ENCODE measurements at places on chromosomes 5 and 9.
A peak's percentile ranks its signal among the peaks of the same experiment; 100 is the strongest.

DNA sequence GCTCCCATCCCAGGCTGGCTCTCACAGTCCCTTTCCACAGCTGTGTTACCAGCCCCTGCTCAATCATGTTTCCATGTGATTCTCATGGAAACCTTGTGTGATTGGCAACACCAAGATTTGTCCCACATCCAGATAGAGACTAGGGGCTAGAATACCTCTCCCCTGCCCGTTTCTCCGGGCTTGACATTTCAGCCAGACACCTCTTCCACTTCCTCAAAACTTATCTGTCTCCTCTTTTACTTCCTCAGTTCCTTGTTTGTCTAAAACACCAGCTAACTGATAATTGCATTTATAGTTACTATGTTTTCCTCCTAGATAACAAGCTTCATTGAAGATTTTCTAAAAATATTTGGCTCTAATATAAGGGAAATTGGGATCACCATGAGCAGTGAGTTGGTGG lies 16.6 kb upstream of the KCNMB1 start:
- no peak for DNase-seq

GRCh38 chr9:109251080-109251775 lies 69.6 kb downstream of the EPB41L4B start:
- peak; percentile 77 for DNase-seq

DNA sequence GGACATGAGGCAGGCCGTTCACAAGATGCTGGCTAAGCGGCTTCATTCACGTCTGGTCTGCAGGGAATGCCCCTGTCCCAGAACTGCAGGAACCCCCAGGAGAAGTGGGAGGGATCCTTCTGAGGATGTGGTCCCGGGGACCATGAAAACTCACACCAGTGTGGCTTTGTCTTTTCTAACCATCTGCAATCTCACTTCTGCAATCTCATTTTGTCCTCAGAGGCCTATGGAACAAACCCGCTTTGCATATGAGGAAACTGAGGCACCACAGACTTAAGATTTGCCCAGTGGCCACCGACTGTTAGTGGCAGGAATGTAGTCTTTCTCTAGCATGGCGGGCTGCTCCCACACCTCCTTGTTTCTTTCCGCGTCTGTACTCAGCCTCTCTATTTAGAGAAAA lies 6.9 kb downstream of the CXCL14 start:
- DNase-seq = no peak

- no peak for DNase-seq
Measured at GRCh38 chr5:1217596-1218206, 7.5 kb upstream of the SLC6A18 start.

DNA sequence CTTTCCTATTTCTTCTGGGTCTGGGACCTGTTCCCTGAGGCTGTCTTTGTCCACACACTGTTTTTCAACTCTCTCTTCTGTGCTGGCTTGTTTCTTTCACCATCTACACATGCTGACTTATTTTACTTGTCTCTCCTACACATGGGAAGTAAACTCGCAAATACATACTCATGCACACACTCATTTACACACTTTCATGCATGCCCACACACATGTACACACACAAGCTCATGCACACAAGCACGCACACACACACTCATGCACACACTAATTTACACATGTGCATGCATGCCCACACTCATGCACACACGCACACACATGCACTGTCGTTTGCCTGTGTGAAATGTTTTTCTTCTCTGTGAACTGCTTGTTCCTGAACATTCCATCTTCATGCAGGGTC lies 169.0 kb downstream of the IRX2 start:
- no peak for DNase-seq

- no peak for DNase-seq
Measured at GRCh38 chr5:102866237-102866600, 111.1 kb downstream of the PAM start.

- DNase-seq = no peak
Measured at GRCh38 chr5:56457887-56458812, 225.0 kb upstream of the ANKRD55 start.

DNA sequence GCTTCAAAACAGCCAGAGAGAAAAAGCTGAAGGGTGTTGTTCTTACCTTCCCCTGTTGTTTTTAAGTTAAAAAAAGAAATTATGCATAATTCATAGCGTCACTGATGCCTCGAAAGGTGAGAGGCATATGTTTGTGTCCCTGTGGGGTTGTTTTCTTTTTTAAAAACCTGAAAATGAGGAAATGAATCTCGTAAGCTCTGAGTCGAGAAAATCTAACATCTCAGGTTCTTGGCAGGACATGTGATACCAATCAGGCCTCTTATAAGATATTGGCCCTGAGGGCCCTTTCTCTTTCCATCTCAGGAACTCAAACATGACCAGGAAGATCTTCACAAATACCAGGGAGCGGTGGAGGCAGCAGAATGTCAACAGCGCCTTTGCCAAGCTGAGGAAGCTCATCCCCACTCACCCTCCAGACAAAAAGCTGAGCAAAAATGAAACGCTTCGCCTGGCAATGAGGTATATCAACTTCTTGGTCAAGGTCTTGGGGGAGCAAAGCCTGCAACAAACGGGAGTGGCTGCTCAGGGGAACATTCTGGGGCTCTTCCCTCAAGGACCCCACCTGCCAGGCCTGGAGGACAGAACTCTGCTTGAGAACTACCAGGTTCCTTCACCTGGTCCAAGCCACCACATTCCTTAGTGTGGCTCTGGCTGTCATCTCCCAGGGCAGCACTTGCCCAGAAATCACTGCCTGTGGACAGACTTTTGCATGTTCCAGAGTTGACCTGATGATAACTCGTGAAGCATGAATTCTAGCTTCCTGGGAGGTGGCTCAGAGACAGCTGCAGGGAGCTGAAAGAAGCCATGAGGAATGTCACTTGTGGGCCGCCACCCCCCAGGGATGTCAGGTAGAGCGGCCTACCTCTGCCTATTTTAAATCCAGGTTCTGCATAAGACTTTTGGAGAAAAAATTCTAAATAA lies at the start of gene TAL2:
TSS of gene TAL2 (plus strand) at position 274 of the 921 bp plus-strand sequence. CDS start at position 314, 40 bp downstream.
- DNase-seq = no peak

GRCh38 chr9:4760122-4760521 lies 19.1 kb upstream of the AK3 start:
- no peak for DNase-seq

DNA sequence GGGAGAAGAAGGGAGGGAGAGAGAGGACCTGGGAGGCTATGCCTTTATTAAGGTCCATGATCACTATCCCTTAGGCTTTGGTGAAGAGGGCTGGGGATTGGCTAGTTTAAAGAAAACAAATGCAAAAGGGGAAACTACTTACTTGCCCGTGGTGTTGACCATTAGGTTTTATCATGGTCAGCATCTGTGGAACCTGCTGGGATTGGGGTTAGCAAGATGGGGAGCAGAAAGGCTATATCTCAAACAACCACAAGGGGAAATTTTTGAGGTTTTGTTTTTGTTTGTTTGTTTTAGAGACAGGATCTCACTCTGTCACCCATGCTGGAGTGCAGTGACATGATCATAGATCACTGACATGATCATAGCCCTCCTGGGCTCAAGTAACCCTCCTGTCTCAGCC lies 9.0 kb upstream of the RAD23B start:
- DNase-seq = no peak

- no peak for DNase-seq
Measured at GRCh38 chr5:172788771-172789686, 18.0 kb upstream of the DUSP1 start.

GRCh38 chr5:181020688-181021087 lies 19.4 kb upstream of the BTNL9 start:
- no peak for DNase-seq

DNA sequence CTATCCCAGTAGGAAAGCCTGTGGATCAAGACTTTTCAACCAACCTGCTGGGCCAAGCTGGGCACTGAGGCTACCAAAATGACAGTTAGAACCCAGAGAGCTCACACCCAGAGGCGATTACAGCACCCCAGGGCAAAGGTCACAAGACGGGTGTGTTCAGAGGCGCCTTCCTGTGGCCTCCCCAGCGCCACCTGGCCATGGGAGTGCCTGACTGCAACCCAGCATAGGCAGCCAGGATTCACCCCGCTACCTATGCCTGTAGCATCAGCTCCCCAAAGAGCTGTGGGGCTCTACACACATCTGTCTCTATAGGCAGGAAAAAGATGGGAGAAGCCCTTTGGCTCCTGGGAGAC lies 33.5 kb downstream of the PDGFRB start:
- no peak for DNase-seq

GRCh38 chr5:116395226-116395625 lies 179.4 kb downstream of the SEMA6A start:
- DNase-seq = no peak

DNA sequence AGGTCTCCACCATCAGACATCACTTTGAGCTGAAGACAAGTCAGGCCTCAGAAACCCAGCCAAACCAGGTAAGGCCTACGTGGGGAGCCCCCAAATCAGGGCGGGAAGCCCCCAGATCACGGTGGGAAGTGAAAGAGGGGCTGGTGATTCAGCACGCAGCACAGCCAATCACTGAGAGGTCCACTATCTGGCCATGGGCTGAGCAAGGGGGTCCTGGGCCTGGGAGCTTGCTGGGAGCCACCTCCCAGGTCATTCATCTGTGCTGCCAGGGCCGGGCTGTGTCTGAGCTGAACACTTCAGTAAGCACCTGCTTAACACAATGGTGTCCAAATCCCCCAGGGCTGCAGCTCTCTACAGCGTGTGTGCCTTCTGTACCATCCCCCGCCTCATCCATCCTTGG lies 15.5 kb downstream of the MED10 start:
- no peak for DNase-seq

GRCh38 chr9:116156621-116157314 lies 3.2 kb downstream of the PAPPA start:
- DNase-seq = no peak

DNA sequence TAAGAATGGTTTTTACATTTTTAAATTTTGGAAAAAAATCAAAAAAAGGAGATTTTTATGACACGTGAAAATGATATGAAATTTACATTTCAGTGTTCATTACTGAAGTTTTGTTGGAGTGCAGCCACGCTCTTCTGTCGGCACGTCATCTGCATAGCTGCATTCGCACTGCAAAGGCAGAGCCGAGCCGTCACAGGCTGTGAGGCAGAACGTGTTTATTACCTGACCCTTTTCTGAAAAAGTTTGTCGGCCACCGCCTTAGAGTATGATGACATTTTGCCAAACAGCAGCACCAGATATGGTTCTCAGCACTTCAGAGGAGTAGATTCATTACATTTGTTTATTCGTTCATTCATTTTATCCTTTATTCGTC lies 24.1 kb downstream of the HRH2 start:
- DNase-seq = no peak

DNA sequence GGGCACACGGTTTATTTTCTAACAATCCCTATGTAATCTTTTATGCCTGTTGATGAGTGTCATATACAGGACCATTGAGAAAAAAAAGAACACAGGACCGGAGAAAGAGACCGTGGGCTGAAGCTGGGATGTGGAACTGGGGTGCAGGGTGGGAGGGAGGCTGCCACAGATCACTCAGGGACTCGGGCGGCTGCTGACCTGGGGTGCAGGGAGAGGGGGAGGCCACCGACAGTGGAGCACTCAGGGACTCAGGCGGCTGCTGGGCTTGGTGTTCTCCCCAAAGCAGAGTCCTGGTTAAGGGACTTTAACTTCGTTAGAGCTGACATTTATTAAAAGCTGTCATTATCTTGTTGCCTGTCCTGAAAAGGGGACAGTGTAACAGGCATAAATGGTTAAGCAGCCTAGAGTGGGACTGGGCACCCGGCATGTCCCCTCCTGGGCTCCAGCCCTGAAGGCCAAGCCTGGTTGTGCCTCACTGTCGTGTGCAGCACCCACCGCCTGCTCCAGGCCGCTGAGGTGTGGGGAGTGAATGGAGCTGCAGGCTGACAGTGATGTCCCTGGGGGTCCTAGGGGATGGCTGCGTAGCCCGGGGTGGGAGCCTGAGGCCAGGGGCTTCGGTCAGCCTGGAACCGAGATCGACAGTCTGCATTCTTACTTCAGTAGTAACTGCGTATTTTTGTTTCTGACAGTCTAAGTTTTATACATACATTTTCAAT lies 14.0 kb downstream of the NDUFS6 start:
- no peak for DNase-seq

DNA sequence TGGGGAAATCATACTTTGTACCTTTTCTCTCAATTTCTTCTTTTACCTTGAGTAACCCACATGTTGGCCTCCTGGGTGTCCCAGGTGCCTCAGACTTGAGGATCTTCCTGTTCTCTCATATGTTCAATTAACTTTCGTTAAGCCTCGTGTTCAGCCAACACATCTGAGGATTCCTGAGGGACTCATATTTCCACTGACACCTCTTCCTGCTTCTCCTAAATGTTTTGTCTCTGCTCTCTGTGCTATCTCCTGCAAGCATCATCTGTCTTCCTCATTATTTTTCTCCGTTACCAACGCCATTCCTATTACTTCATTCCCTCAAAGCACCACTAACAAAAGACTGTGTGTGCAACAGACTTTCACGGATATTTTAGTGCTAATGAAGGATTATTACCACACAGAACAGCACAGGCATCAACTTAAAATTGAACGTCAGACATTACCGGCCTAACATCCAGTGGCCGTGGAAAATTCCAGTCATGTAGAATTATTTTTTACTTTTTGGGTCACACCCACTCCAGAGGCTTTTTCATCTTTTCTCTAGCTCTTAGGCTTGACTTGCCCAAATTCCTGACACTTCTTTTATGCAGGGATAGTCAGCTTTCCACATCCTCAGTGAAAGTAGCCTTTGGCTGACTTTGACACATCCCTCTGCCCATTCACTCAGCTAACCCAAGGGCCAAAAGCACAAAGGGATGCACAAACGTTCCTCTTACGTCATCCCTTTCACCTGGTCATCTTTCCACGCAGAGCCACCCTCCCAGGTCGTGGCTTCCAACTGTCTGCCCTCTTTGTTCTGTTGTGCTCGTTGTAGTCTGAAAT lies 46.0 kb upstream of the OSMR start:
- DNase-seq = no peak

DNA sequence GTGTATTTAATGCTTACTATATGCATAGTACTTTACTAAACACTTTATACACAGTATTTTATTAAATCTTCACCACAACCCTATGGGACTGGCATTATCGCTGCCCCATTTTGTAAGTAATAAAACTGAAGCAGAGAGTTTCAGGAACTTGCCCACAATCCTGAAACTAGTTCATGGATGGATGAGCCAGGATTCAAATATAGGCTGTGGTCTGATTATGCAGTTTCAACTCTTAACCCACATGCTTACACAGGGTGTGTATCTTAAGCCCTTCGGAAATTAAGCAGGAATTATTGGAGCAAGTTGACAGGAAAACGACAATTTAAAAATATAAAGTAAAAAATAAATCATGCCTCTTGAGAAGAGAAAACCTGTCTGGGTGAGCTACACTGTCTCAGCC lies 109.0 kb downstream of the ATP10B start:
- no peak for DNase-seq

DNA sequence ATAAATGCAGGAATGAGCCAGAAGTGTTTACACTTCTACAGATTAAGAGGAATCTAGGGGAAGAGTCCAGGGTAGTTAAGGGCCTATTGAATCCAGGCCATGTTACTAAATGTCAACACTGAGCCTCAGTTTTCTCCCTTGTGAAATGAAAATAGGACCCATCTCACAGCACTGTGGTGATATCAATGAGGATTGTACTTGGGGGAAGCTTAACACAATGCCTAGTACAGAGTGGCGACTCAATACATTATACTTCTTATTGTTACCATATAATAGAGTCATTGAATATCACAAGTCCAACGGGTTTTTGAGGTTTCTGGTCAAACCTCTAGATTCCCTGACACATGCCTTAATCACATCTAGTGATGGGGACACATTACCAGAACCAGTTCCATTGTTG lies 4.6 kb downstream of the TRUB2 start:
- DNase-seq = no peak

All from Panc1 (cell line).